ENCODE measurements at places on chromosomes 6 and 20.

DNA sequence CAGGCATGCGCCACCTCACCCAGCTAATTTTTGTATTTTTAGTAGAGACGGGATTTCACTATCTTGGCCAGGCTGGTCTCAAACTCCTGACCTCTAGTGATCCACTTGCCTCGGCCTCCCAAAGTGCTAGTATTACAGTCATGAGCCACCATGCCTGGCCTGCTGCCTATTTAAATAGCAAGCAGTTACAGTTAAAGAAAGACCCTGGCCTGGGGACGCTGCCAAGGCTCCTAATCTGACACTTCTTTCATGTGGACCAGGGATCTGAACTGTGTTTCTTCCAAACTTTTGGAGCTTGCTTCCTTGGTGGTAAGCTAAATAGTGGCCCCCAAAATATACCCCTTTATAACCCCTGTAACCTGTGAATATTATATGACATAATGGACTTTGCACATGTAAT lies 15.3 kb downstream of the PPARD start:
- DNase-seq: no peak

GRCh38 chr6:22600059-22600458 lies 30.7 kb downstream of the HDGFL1 start:
- DNase-seq: no peak

DNA sequence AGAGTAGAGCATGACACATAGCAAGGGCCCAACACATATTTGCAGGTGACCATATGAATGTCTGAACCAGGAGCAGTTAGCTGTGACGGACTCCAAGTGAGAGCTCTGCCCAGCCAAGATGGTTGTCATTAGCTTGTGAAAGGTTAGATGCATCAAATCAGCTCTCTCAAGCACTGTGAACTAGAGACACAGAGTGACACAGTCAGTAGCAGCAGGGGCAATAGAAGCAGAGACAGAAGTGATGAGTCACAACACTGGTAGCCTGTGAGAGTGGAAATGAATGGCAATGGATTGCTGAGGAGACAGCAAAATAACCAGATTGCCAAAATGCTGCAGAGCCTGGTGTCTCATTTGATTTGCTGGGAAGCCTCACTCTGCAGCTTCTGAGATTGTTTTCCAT lies 558.9 kb downstream of the PKHD1 start:
- no peak for DNase-seq

DNA sequence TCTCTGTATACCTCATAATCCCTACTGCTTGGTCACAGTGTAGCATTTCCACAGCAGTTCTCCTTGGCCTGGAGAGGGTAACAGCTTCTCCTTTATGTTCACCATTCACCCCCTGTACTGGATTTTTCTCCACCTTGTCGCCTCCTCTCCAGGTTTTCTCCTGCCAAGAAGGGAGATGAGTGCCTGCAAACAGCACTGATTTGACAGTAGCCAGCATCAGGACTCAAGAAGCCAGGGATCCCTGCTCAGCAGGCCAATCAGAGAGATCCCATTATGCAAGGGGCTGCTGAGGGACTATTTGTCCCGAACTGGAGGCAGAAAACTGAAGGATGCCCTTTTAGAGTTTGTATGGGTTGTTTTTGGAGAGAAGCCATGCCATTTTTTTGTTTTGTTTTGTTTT lies 68.6 kb upstream of the RIPOR2 start:
- DNase-seq: no peak

GRCh38 chr6:33455051-33455450 lies 675 bp downstream of the ZBTB9 start:
- no peak for DNase-seq

- DNase-seq: peak; percentile 91
Observed at GRCh38 chr6:11653028-11653583, 115.6 kb downstream of the TMEM170B start.

- DNase-seq: no peak
Observed at GRCh38 chr6:79801362-79801761, 146.0 kb downstream of the ELOVL4 start.

DNA sequence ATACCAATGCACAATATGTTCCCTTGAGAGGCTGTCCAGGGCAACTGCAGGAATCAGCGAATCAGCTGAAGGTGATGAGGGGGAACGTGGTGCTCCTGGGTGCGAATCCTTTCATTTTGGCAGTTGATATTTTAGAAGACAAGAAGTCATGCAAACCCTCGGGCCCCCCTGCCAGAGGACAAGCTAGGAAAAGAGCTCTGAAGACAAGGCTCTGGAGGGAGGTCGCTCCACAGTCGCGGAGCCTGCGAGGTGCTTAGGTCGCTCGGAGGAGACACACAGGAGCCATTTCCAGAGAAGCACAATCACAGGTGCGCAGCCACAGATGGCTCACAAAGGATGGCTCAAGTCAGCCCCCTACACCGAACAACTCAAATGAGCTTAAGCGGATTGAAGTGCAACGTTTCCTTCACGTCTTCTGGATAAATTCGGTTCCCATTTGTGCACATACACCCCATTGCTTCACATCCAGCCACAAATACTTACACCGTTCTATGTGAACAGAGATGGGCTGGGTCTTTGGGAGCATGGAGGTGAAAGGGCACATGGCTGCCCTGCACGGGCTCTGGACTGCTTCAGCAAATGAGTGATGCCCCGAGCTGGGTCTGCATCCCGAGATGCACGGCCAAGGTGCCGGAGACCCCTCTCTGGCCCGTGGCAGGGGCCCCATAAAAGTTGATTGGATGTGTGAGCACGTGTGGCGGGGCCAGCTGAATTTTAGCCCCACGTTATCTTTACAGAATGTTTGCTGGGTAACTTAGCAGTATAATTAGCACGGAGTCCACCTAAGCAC lies 286.3 kb downstream of the TAF4 start:
- no peak for DNase-seq

DNA sequence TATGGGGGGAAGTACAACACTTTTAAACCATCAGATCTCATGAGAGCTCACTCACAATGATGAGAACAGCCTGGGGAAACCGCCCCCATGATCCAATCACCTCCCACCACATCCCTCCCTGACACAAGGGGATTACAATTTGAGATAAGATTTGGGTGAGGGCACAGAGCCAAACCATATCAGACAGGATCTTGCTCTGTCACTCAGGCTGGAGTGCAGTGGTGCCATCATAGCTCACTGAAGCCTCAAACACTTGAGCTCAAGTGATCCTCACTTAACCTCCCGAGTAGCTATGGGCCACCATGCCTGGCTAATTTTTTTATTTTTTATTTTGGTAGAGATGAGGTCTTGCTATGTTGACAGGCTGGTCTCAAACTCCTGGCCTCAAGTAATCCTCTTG lies 5.1 kb upstream of the IYD start:
- peak; percentile 10 for DNase-seq

GRCh38 chr6:146149770-146150169 lies 120.9 kb downstream of the GRM1 start:
- DNase-seq: no peak

- no peak for DNase-seq
Observed at GRCh38 chr6:317060-317447, 24.8 kb downstream of the DUSP22 start.

GRCh38 chr6:71446470-71446869 lies 157.9 kb downstream of the OGFRL1 start:
- peak; percentile 23 for DNase-seq

- DNase-seq: no peak
Observed at GRCh38 chr6:106080763-106081095, 5.4 kb upstream of the PRDM1 start.

DNA sequence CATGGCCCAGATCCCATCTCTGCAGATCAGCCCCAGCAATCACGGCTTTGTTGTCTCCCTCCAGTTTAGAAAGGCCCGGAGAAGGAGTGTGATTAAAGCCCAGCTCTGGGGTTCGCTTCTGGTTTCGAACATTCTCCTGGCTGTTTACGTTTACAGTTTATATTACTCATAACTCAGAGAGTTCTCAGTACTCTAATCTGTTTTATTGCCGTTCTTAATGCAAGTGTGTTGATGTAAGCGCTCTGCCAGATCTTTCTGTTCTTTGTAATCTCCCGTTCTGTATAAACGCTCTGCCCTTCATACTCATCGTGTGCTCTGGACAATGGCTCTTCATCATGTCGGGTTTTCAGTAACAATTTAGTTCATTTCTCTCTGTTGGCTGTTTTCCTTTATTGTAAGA lies 118.0 kb upstream of the PRND start:
- no peak for DNase-seq

- DNase-seq: no peak
Observed at GRCh38 chr6:53744321-53744720, 50.5 kb upstream of the LRRC1 start.

- no peak for DNase-seq
Observed at GRCh38 chr6:93266116-93266817, 153.1 kb downstream of the EPHA7 start.

DNA sequence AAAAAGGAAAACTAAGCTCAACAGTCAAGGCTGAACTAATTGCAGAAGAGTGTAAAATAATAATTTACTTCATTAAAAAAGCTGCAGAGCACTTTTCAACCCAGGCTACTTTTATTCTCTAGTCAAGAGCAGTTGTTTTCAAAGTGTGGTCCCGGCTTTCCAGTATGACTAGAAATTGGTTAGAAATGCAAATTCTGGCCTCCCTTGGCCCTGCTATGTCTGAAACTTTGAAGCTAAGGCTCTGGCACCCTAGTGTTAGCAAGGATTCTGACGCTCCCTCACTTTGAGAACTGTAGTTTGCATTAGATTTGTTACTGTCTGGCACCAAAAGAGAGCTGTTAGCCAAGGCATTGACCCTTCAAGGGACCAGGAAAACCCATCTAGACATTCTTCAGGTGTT lies 9.5 kb upstream of the NXT1 start:
- DNase-seq: no peak

GRCh38 chr6:21332660-21333059 lies 260.9 kb upstream of the SOX4 start:
- DNase-seq: no peak

- DNase-seq: no peak
Observed at GRCh38 chr6:40532349-40533000, 54.7 kb downstream of the LRFN2 start.

DNA sequence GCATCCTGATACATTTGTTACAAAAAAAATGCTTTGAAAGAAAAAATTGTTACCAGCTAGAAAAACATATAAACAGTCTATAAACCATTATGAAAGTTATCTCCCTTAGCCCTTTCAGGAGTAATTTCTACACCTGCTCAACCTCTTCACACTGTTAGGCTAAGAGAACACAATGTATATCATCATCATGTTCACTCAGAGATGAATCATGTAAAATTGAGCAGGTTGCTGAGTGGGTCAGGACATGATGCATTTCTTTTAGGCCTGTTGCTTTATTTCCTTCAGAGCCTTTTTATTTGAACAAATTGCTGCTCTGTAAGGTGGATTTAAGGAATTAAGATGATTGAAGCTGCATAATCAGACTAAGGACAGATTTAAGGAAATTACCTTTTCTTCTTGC lies 531.3 kb upstream of the MAN1A1 start:
- no peak for DNase-seq

DNA sequence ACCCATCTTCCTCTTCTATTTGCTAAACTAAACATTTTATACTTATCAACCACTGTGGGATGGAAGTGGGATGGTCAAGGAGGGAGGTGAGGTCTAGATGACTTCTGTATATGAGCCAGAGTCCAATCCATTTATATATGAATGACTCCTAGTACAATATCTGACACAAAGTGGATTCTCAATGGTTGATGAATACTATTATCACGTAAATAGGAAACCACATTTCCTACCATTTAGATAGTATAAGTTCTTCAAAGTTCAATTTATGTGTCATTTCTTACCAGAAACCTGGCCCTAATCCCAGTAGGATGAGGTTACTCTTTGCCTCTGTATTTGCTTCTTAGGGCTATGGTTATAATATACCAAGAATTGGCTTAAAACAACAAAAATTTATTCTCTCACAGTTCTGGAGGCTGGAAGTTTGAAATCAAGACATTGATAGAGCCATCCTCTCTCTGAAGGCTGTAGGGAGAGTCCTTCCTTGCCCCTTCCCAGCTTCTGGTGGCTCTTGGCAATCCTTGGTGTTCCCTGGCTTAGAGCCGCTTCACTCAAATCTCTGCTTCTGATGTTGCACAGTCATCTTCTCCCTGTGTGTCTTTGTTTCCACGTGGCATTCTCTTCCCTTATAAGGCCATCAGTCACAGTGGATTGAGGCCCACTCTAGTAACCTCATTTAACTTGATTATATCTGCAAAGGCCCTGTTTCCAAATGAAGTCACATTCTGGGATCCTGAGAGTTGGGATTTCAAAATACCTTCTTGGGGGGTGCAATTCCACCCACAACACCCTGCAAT lies 41.0 kb upstream of the RAB23 start:
- peak; percentile 95 for DNase-seq

DNA sequence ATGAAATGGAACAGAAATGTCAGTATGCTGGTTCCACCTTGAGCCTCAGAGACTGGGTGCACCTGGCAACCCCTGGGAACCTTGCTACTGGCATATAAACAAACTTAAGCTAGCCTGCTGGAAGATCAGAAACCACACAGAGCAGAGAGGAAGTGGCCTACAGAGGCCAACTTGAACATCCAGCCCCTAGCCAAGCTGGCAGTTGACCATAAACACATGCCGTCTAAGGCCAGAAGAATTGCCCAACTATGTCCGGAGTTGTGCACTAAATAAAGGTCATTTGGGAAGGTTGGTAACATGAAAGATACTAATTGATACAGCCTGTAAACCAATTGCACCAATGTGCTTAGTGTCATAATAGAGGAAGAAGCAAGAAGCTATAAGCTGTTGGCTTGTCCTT lies 266.6 kb upstream of the BTBD3 start:
- DNase-seq: no peak

DNA sequence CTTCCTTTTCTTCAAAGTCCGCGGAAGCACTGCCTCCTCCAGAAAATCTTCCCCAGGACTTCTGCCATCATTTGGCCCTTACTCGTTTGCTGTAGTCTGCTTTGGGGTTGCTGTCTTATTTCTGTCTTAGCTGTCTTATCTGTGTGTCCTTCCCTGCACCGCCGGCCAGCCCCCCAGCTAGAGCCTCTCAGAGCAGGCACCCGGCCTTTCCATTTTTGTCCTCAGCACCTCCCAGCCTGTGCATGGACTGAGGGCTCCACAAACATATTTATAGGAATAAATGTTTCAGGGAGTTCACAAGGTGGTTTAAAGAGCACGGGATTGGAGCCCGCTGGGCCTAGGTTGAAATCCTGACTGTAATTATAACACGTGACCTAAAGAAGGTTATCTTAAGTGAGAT lies 8.1 kb downstream of the GLP1R start:
- no peak for DNase-seq

- DNase-seq: no peak
Observed at GRCh38 chr6:121426686-121427085, 8.8 kb upstream of the GJA1 start.

GRCh38 chr6:167915139-167915538 lies 82.3 kb upstream of the KIF25 start:
- no peak for DNase-seq

GRCh38 chr6:11732036-11732631 lies 46.5 kb downstream of the ADTRP start:
- DNase-seq: no peak

DNA sequence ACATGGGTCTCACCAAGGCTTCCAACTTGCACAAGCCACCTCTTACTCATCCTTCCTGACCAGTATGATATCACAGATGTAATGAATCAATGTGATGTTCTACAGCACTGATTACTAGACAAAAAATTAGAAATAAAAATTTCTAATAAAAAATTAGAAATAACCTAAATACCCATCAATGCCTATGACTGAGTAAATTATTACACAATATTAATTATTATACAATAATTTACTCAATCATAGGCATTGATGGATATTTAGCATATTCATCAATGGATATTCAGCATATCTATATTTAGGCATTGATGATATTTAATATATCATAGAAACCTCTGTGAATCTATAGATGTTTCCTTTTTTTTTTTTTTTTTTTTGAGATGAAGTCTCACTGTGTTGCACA lies 43.2 kb upstream of the MBOAT1 start:
- DNase-seq: no peak

- no peak for DNase-seq
Observed at GRCh38 chr6:60952500-60952899, 1333.5 kb downstream of the KHDRBS2 start.

Data from cardiac muscle cell (in vitro differentiated cells and primary cell).